ENCODE measurements at places on chromosomes 2 and 18.

GRCh38 chr2:33442528-33443079 lies 33.8 kb upstream of the RASGRP3 start:
- DNase-seq: no peak

DNA sequence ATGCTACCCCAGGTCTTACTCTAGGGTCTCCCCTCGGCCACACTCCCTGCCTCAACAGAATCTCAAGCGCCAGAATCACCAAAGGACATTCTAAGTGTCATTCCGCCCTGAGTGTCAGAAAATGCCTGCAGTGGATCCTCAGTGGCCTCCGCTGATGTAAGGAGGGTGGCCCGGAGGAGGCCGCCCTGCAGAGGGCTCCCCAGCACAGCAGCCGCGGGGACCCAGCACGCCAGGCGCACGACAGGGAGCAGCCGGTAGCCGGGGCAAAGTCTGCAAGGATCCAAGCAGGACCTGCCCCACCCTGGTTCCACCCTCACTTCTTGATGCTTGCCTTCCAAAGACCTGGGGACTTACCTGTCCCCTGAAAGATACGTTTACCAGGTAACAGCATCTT lies 54.2 kb upstream of the ID2 start:
- DNase-seq: no peak

DNA sequence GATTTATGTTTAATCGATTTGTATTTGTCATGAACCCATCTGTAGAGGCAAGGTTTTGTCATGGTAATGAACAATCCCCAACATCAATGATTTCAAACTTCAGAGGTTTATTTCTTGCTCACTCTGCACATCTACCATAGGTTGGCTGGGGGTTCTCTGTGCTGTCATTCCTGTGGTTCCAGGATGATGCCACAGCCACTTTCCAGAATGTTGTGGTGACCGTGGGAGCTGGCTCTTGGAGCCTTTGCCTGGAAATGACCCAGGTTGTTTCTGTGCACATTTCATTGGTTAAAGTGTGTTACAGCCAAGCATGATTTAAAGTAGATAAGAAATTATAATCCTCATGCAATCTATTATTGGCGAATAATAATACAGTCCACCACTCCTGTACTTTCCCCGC lies 28.2 kb upstream of the EPAS1 start:
- DNase-seq: peak; percentile 48

GRCh38 chr18:21703241-21703820 lies 1.2 kb downstream of the ABHD3 start:
- DNase-seq: no peak

- DNase-seq: no peak
Observed at GRCh38 chr18:37368110-37368954, 197.3 kb downstream of the CELF4 start.

DNA sequence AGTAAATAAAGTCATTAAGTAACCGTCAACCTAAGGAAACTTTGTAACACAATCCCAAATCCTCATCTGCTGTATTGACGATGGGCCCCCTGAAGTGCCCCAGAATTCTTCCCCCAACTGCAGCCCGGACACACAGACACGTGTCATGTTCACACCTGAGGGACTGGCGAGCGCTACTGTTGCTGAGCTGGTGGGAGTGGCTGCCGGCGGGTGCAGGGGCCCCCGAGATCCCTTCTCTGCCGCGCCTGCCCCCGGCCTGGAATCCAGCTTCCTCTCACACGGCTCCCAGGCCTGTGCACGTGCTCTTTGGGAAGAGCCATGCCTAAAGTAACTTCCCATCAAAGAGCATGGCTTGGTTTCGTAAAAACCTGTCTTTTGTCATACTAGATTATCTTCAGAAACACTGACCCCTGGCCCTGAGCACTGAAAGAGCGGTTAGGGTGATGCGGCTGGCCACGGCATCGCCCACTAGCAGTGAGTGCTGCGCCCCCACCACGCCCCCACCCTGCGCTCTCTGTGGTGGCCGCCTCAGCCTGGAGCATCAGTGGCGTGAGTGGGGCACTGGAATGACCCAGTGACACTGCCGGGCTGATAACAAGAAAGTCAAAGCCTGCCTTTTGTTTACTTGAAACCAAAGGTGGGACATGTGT lies 56.0 kb downstream of the ADI1 start:
- DNase-seq: no peak

- DNase-seq: no peak
Observed at GRCh38 chr2:4745056-4745991, 946.9 kb upstream of the SOX11 start.

- no peak for DNase-seq
Observed at GRCh38 chr2:30910686-30911085, 103.4 kb upstream of the CAPN13 start.

DNA sequence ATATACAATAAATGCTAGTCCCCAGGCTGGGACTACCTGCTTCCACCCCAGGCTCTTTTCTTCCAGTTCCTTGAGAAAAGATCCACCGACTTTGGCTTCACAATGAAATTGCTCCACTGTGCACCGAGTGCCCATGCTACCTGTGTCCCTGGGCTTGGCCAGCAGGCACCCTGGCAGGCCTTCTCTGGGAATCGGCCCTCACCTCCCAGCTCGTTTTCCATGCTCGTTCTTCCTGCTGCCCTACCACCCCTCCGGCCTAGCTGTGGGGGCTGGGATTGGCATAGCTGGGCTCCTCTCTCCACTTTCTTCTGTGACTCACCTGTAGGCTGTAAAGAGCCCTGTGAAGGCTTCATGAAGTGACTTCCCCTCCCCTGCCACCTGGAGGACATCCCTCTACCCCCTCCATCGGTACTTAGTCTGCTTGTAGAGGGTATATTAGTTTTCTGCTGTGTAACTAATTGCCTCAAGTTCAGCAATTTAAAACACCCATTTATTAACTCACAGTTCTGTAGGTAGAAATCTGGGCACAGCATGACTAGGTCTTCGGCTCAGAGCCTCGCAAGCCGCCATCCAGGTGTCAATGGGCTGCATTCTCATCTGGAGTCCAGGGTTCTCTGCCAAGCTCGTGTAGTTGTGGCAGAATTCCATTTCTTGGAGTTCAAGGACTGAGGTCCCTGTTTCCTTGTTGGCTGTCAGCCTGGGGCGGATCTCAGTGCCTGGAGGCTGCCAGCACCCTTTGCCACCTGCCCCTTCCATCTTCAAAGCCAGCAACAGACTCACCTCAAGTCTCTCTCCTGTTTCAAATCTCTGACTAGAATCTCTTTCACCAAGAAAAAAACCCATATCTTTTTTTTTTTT lies 57.6 kb downstream of the DPYSL5 start:
- no peak for DNase-seq

- no peak for DNase-seq
Observed at GRCh38 chr2:222430681-222431080, 6.3 kb downstream of the SGPP2 start.

- no peak for DNase-seq
Observed at GRCh38 chr18:51767293-51767692, 569.8 kb upstream of the MEX3C start.

DNA sequence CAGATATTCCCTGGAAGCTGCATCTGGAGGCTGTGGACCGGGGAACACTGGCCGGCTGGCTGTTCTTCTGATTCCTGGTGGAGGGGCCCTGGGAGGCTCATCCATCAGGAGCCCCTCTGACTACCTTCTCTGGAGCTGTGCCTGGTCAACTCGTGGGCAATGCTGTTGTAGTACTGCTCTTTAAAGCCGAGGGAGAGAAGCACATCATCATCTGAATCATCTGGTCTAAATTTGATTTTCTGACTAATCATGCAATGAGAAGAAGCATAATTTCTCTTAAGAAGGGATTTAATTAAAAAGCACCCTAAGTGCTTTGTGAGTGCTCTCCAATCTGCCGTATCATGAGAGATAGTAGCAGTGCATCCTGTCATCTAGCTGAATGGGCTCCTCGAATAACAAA lies 229.5 kb downstream of the FHOD3 start:
- DNase-seq: no peak

- no peak for DNase-seq
Observed at GRCh38 chr2:49154140-49154539, at the start of gene FSHR. TSS of gene FSHR (minus strand) at chr2:49154515. CDS start at chr2:49154417, 98 bp downstream.

GRCh38 chr2:119684518-119684917 lies 5.5 kb downstream of the TMEM177 start:
- DNase-seq: no peak

- no peak for DNase-seq
Observed at GRCh38 chr2:36058076-36058475, 297.5 kb upstream of the CRIM1 start.

DNA sequence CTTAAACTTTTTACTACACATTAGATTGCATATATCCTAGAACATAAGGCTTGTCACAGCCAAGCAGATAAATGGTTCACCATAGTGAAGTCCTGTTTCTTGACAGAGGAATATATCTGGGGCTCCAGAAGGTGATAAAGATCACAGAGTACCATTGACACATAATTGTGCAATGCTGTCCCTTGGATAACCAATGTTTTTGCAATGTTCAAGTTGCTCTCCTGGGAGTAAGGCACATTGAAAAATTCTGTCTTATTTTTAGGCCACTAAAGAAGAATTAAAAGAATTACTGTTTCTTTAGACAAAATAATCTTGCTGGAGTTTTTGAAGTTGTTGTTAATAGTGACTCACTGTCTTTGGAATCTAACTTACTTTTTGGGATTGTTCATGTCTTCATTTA lies 1132.8 kb downstream of the LRP1B start:
- peak; percentile 6 for DNase-seq

- DNase-seq: no peak
Observed at GRCh38 chr2:3650140-3650920, 7.7 kb upstream of the ALLC start.

DNA sequence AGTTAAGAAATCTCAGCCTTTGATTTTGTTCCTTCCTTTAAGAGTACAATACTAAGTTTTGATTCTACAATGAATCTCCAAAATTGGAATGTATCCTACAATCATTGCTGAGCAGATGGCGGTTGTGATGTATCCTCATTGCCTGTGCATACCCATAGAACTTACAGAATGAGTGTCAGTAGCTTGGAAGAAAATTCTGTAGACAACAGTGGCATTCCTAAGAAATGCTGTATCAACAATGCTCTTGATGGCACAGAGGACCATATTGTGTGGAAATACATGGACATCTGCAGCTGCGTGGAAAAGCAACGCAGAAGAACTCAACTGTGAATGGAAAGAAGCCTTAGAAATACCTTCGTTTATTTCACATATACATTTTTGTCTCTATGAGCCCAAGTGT lies 30.2 kb downstream of the GAREM1 start:
- no peak for DNase-seq

GRCh38 chr18:26228562-26229260 lies 2.5 kb downstream of the TAF4B start:
- DNase-seq: no peak

DNA sequence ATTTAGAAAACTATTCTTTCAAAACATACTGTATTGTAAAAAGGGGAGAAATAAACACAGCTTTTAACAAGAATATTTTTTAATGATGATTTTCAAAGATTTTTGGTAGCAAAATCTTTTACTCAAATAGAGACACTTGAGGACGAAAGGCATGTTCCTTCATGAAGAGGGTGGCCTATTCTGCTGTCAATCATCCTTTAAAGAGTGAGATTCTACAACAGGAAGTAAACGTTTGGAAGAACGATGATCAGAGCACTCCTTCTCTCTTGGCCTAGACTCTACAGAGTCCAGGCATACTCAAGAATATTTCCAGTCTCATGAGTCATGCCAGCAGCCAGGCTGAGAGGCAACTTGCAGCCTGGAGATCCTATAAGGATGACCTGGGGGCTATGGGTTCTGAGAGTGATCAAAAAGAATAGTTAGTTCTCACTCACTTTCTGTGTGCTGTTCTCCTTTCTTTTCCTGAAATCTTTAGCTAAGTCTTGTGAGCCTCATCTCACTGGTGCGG lies 62.4 kb upstream of the TCF4 start:
- peak; percentile 35 for DNase-seq

- no peak for DNase-seq
Observed at GRCh38 chr2:32905270-32905669, 41.5 kb upstream of the LTBP1 start.

- DNase-seq: peak; percentile 63
Observed at GRCh38 chr2:11446733-11447248, 19.2 kb downstream of the E2F6 start.

DNA sequence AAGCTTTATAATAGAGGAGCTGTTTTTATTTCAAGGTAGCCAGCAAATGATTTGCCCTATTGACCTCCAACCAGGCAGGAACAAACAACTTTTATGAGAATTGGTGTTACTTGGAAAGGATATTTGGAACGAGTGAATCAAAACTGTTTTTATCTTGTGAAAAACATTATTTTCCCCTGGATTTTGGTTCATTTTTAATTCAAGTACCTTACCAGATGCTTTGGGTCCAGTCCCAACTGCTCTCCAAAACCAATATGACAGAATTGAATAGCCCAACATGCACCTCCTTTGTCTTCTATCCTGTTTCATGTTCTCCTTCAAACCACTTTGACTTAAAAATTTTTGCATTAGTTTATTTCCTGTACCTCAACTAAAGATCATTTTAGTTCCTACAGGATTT lies 178.6 kb upstream of the RBMS1 start:
- no peak for DNase-seq

- no peak for DNase-seq
Observed at GRCh38 chr18:50405582-50406271, 30.9 kb downstream of the SKA1 start.

GRCh38 chr2:205199165-205199850 lies 483.0 kb upstream of the NRP2 start:
- DNase-seq: no peak

DNA sequence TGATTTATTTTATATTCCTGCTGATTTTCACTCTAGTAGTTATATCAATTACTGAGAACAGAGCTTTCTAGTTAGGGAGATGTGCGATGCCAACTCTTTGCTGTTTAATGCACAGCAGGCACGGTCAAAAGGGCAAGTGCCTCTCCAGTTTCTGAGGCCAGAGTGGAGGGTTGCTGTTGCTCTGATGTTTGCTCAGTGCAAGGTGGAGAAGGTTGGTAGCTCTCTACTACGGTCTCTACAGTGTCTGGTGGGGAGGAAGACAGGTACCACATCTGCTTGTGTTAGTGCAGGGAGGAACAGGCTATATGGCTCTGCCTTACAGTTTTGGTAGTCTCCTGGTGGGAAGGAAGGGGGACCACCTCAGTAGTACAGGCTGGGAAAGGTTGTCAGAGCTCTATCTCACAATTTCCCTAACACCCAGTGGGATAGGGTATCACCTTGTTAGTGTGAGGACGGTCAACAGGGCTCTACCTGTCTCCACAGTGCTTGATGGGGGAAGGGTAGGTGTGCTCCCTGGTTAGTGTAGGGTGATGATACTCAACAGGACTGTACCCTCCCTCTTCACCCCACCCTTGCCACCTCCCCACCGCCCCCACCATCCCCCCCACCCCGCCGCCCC lies 85.9 kb downstream of the FANCL start:
- no peak for DNase-seq

- no peak for DNase-seq
Observed at GRCh38 chr18:75230163-75231052, 19.8 kb downstream of the TSHZ1 start.

DNA sequence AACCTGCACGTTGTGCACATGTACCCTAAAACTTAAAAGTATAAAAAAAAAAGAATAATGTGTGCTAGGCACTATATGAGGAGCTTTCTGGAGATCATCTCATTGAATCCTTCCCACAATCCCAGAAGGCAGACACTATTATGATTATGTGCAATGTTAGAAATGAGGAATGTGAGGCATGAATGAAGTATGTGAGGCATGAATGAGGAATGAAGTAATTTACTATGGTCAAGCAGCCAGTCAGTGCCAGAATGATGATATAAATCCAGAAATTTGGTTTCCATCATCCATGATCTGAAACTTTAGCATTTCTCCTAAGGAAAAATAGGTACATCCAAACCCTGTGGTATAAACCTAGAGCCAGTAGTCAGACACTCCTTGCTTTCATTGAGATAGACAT lies 42.0 kb downstream of the CCDC148 start:
- DNase-seq: peak; percentile 90

All from EL (cell line).